ENCODE measurements at places on chromosomes 5 and 9. TPM values are rescaled to one million over a fixed set of nuclear protein-coding genes. Genes with fewer than 3 reads are reported as not detected.

The NUP214 gene
- polyA plus RNA-seq: 11.8 TPM

The GLRX gene
- polyA plus RNA-seq: 3,024 TPM

The ECSCR gene
- 25.4 TPM for polyA plus RNA-seq

The MBLAC2 gene
- 1.8 TPM for polyA plus RNA-seq

The OTULIN gene
- polyA plus RNA-seq: 8.2 TPM

The PDE6A gene
- 0.09 TPM for polyA plus RNA-seq

The CCDC69 gene
- polyA plus RNA-seq: 70.7 TPM

The GOLGA1 gene
- polyA plus RNA-seq: 10.5 TPM

The ARRDC1 gene
- 12.6 TPM for polyA plus RNA-seq

The SLC22A4 gene
- 17.5 TPM for polyA plus RNA-seq

The OTP gene
- not detected for polyA plus RNA-seq

The RLN1 gene
- 0.20 TPM for polyA plus RNA-seq

The PRELID2 gene
- 0.65 TPM for polyA plus RNA-seq

The ZNF483 gene
- 0.05 TPM for polyA plus RNA-seq

The ARSI gene
- not detected for polyA plus RNA-seq

The GOLM1 gene
- 3.4 TPM for polyA plus RNA-seq

The ANKRD31 gene
- polyA plus RNA-seq: not detected

The RNF224 gene
- not detected for polyA plus RNA-seq

The KIF24 gene
- 0.18 TPM for polyA plus RNA-seq

The TLX3 gene
- not detected for polyA plus RNA-seq

The PCDHGA8 gene
- polyA plus RNA-seq: 0.30 TPM

The MORN5 gene
- not detected for polyA plus RNA-seq

The SHISAL2B gene
- polyA plus RNA-seq: 0.06 TPM

The PCDHB16 gene
- 0.34 TPM for polyA plus RNA-seq

The KLHL9 gene
- 8.4 TPM for polyA plus RNA-seq

The OR1J2 gene
- not detected for polyA plus RNA-seq

The IL4 gene
- not detected for polyA plus RNA-seq

The HAPLN1 gene
- not detected for polyA plus RNA-seq

The SEMA6A gene
- polyA plus RNA-seq: 1.5 TPM

The ARSK gene
- polyA plus RNA-seq: 8.5 TPM
